ENCODE measurements at places on chromosomes 3 and 15. TPM values are rescaled to one million over a fixed set of nuclear protein-coding genes. Genes with fewer than 3 reads are reported as not detected.

DNA sequence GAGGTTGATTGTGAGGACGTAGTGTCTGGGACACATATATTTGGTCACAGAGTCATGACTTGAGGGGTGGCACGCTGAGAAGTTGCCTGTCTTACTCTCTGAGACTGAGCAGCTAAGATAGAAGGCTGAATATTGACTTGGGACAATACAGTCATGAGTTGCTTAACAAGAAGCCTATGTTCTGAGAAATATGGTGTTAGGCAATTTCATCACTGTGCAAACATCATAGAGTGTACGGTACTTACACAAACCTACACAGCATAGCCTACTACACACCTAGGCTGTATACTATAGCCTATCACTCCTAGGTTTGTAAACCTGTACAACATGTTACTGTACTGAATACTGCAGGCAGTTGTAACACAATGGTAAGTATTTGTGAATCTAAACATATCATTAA lies 30.3 kb upstream of the SPESP1 start:
- H3K27me3 ChIP-seq = peaks cover 6% of the 10 kb centered on the region
- no peak overlapping the region for H3K4me3 ChIP-seq
- DNase-seq = no peak

- H3K27me3 ChIP-seq = no peaks in the 10 kb centered on the region
- DNase-seq = no peak
- H3K4me3 ChIP-seq = no peak overlapping the region
- no peak overlapping the region for H3K27ac ChIP-seq
- peaks cover 4% of the 10 kb centered on the region for H3K4me1 ChIP-seq
- H3K36me3 ChIP-seq = no peaks in the 10 kb centered on the region
These were observed 146.1 kb downstream of the NAALADL2 start for GRCh38 chr3:175005193-175005592.

GRCh38 chr3:111923095-111923771 lies 55.6 kb upstream of the ABHD10 start:
- peaks cover 8% of the 10 kb centered on the region for H3K4me1 ChIP-seq
- no peak overlapping the region for H3K27ac ChIP-seq
- H3K27me3 ChIP-seq = no peaks in the 10 kb centered on the region
- H3K36me3 ChIP-seq = peaks cover 14% of the 10 kb centered on the region
- H3K4me3 ChIP-seq = no peak overlapping the region

GRCh38 chr3:41164777-41165176 lies 34.5 kb upstream of the CTNNB1 start:
- no peaks in the 10 kb centered on the region for H3K27me3 ChIP-seq
- no peak overlapping the region for H3K27ac ChIP-seq
- H3K4me1 ChIP-seq = no peaks in the 10 kb centered on the region
- H3K4me3 ChIP-seq = no peak overlapping the region
- H3K36me3 ChIP-seq = no peaks in the 10 kb centered on the region

The EFCAB12 gene
- 0.13 TPM for total RNA-seq

Data from suprapubic skin (tissue), 4 donors.